ENCODE measurements at places on chromosomes 12 and 14.

DNA sequence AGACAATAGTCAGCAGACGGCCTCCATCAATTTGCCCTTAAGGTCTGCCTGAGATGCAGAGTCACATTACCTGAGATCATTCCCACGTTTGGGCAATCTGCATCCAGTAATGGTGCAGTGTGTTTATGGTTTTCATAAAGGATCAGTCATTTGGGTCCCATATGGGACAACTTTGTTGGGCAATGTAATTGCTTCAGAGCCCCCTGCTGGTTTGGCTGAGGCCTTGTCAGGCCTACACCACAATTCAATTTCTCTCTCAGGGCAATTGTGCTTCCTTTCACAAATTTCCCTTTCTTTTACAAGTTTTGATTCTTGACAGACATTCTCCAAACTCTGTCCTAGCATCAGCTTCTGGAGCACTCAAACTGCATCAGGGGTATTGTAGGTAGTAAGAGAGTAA lies 191.2 kb upstream of the SSTR1 start:
- no peak for DNase-seq

DNA sequence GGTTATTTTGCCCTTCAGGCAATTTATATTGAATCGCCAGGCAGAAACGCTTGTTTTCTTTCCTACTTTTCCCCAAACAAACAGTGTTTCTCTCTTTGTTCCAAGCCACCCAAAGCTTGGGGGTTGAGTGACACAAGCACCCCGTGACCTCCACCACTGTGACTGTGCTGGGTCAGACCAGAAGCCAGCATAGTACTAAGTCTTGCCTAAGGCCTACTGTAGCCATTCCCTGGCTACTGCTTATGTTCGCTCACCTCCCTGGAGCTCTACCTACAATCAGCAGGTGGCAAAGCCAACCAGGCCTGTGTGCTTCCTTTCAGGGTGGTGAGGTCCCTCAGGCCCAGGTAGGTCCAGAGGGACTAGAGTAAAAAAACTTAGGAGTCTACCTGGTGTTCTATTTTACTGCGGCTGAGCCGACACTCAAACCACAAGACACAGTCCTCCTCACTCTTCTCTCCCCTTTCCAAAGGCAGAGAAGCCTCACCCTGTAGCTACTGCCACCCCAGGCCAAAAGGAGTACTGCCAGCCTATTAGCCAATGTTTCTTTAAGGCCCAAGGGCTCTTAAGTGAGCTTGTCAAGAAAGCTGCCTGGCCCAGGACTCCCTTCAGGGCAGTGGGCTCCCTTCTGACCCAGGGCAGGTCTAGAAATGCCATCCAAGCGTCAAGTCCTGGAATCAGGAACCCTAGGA lies 411.8 kb upstream of the MIS18BP1 start:
- no peak for DNase-seq

DNA sequence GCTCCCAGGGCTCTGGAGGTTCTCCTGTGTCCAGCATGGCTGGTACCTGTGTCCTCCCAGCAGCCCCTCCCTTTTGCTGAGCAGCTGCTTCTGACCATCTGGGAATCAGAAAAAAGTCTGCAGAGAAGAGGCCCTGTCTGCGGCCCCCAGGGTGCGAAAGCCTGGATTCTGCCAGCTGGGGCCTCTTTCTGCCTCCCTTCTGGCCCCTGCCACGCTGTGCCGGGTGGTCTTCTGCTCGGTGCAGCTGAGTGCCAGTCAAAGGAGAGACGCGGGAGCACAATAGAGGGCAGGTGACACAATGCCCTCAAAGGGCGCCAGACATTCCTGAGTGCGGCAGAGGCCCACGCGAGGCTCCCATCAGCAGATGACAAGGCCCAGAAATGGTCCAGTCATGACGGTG lies 12.6 kb downstream of the BTBD6 start:
- no peak for DNase-seq

GRCh38 chr12:133081159-133081780 lies 547 bp downstream of the ZNF140 start:
- DNase-seq = no peak

DNA sequence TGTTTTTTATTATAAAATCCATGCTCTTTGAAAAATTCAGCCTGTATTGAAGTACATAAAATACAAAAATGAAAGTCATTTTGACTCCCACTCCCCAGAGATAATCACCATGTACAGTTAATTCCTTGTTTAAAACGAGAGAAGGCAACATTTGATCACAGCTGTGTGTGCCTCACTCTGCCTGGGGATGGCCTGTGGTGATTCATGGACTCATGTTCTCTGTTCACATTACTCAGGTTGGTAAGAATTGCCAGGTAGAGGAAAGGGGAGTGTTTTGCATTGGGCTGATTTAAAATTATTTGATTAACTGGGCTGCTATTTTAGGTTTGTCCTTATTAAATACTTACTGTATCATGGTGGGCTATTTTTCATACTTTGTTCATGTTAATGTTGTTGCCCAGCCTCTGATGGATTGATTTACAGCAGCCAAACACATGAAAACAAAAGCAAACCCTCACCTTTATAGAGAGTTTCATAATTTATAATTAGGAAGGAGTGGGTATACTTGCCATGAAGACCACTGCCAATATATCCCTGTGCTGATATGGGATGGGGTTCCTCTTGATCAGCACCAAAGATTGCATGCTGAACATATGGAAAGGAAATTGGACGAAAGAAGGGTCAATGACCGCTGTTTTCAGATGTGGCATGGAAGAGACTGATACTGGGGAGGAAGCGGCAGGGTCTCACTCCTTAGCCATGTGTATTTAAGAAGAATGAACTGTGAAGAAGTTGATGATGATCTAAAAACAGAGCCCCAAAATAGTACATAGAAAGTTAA lies 3.0 kb downstream of the ZBTB1 start:
- DNase-seq = no peak

DNA sequence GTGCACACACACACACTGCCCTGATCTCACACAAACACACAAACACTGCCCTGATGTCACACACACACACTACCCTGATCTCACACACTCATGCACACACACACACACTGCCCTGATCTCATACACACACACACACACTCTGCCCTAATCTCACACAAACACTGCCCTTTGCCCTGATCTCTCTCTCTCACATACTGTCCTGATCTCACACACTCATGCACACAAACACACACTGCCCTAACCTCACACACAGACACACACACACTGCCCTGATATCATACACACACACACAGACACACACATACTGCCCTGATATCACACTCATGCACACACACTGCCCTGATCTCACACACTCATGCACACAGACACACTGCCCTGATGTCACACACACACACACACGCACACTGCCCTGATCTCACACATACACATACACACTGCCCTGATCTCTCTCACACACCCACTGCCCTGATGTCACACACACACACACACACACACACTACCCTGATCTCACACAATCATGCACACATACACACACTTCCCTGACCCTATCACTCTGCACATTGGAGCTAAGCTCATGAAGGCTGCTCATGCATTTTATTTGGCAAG lies 97.6 kb upstream of the DIO3 start:
- DNase-seq = no peak

DNA sequence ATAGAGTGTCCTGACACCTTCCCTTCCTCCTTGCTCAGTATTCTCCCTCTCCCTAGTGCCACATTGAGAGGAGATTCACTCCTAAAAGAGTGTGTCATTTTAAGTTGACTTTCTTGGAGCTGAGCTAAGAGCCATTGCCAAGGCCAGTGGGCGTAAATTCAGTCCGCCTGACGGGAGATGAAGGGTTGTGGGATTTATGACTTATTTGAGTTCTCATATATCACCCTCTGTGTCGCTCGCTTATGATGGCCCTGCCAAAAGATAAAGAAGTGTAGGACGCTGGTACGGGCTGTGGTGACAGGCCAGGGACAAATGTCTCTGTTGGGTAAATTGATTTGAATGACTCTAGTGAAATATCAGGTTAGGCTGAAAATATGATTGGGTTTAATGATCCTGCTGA lies 867.4 kb downstream of the NRXN3 start:
- no peak for DNase-seq
